Left kidney (tissue), 8 donors: ENCODE measurements at places on chromosomes 3 and 15.

GRCh38 chr3:39143051-39143885 lies 10.1 kb downstream of the CSRNP1 start:
- no peak for DNase-seq

- no peak for DNase-seq
Observed at GRCh38 chr3:17602126-17602525, 140.3 kb downstream of the TBC1D5 start.

DNA sequence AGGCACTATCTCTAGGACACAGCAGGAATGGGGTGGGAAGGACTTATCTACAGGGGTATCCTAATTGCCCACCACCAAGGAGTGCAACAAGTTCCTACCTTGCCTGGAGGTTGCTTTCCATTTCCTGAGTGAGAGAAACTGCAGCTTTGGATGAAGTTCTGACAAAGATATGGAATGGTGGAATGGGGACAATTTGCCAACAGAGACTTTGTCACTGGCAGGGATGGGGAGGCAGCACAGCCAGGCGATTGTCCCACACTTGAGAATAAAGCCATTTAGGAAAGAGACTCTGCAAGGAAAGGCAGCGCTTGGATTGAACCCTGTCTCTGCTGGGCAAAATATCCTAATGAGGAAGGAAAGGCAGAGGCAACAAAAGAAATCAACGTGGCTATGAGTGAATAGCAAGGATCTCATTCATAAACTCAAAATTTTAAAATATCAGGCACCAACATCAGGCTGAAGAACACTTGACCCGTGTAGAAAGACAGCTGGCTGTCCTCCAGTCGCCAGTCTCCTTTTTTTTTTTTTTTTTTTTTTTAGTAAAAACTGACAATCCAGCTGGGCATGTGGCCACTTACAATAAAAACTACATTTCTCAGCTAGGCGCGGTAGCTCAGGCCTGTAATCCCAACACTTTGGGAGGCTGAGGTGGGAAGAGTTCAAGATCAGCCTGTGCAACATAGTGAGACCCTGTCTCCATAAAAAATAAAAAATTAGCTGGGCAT lies 31.6 kb upstream of the PDE8A start:
- no peak for DNase-seq

DNA sequence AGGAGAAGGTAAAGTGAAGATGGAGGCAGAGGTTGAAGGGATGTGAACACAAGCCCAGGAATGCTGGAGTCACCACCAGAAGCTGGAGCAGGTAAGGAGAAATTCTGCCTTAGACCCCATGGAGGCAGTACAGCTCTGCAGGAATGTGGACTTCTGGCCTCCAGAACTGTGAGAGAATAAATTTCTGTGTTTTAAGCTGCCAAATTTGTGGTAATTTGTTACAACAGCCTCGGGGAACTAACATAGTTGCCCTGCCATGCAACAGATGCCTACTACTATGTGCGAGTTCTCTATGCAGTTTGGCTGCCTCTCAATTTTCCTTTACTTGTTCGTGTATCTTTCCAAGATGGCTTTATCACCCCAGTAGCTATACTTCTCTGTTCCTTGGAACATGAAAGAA lies 394.1 kb downstream of the TUSC7 start:
- DNase-seq, result no peak

GRCh38 chr3:68017069-68017468 lies 362.7 kb upstream of the SUCLG2 start:
- no peak for DNase-seq

- no peak for DNase-seq
Observed at GRCh38 chr15:36185845-36186244, 393.6 kb upstream of the CDIN1 start.

DNA sequence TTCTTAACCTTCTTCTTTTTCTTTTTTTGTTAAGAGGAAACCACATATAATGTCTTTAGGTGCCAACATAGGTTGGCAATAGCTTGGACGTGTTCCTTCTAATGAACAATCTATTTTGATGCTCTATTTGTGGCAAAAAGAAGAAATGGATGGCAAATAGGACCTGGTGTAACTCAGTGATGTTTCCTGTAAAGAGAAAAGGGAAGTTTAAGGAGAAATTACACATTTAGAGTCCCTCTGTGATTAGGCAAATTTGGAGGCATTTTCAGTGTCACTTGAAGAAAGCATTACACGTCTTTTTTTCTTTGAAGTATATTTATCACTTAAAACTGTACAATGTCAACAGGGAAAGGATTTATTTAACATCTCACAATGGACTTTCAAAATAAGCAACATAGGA lies 327.1 kb downstream of the ZIC1 start:
- no peak for DNase-seq

DNA sequence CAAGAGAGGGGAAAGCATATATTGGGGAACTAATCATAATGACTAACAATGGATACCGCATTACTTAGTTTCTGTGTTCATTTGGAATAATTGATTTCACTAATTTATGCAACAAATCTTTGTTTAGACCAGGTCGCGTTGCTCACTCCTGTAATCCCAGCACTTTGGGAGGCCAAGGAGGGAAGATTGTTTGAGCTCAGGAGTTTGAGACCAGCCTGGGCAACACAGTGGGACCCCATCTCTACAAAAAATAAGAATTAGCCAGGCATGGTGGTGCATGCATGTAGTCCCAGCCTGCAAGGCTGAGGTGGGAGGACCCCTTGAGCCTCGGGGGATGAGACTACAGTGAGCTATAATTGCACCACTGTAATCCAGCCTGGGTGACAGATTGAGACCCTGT lies 585.7 kb upstream of the CBLB start:
- no peak for DNase-seq

DNA sequence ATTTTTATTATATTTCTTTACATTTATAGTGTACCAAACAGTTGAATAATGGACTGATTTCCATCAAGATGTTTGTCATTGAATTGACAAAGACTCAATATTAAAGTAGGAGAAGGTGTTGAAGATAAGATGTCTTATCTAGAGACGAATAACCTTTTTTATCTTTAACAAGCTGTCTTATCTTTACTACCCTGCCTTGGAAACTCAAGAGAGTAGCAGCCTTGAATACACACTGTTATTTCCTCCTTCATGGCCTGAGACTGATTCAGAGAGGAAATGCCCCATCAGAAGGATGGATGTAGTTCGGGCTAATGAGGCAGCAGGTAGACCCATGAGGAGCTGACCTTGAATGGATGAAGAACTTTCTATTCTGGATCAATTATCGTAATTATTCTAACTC lies 365.1 kb upstream of the SEMA6D start:
- no peak for DNase-seq

DNA sequence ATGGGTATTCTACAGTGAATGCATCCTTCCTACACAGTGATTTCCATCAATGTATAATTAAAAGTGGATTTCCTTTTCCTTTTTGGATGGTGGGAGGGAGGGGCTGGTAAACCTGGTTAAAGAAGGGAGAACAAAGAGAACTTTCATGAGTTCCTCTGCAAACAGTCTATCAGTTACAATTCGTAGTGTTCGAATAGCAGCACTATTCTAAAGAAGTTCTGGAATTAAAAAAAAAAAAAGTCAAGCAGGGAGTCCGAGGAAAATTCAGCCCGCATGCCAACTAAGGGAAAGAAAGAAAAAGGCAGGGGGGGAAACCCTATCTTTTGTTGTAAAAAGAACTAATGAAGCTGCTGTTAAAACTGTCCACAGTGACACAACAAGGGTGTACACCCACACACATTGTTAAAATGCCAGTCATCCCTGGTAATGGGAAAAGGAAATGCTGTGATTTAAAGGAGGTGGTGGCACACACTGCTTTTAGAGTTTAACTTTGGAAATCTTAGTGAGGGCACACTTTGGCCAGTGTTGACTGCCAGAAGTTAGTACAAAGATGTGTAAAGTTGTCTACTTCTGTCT lies 521.2 kb downstream of the ZIC1 start:
- DNase-seq, result peak; percentile 49

DNA sequence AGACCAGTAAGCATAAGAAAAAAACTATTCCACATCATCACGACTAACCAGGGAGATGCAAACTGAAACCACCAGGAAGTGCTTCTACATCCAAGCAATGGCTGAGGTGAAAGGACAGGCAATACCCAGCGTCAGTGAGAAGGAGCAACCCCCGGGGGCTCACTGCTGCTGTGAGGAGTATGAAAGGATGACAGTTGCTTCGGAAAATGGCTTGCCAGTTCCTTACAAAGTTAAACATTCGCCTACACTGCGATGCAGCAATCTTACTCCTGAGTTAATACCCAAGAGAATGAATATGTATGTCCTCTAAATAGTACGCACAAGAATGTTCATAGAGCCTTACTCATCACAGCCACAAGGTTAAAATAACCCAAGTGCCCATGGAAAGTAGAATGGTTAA lies 13.3 kb upstream of the PLXNA1 start:
- DNase-seq, result no peak

DNA sequence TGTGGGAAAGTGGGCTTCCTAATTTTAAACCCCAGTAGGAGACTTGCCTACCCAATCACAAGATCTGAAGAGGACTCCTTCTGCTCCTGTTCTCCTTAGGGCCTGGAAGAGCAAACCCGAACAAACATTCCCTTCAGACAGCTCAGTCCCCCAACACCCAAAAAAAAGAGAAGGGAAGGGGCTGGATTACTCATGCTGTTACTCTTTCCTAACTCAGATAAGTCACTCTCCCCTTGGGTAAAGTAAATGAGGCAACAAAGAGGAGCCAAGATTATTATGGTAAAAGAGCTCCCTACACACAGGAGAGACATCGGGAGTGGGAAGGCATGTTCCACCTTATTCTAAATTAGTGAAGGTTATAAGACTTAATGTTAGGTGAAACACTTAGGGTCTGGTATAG lies 18.1 kb upstream of the LEKR1 start:
- DNase-seq, result no peak

- DNase-seq, result no peak
Observed at GRCh38 chr3:50212502-50212901, 7.4 kb downstream of the SLC38A3 start.

DNA sequence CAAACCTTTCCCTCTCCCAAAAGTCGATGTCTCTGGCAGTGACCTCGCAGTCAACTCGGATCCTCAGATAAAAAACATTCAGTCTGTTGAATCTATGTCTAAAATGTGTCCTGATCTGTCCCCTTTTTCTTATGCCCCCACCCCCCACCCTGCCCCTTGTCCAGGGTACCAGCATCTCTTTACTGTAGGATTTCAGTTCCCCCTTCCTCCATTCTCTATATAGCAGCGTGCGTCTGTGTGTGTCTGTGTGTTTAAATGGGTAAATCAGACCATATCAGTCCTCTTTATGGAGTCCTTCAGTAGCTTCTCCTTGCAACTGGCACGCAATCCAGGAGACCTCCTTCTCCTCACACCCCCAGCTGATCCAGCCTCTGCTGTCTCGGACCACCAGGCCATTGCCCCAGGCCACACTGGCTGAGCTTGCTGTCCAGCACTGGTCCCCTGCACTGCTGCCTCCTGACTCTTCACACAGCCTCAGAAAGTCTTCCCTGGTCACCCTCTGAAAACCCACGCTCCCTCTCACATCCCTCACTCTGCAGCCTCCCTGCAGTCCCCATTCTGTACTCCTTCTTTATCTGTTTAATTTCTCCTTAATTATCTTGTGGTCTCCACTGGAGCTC lies 1.5 kb downstream of the LRRK1 start:
- no peak for DNase-seq

DNA sequence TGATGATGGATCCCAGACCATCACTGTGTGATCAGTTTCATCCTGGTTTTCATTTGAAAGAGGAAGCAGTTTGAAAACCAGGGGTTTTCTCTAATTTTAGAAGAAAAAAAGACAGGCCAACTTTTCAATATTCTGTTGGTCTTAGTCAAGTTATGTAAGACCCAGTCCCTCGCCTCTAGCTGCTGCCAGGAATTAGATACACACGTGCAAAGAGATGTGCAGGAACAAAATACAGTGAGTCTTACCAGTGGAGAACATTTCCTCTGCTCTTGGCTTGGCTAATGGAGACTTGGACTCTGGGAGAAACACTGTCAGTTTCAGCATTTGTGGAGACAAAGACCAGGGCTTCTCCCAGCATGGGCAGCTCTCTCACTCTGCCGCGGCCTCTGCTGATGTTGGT lies 214.9 kb upstream of the C2CD4B start:
- DNase-seq, result no peak

DNA sequence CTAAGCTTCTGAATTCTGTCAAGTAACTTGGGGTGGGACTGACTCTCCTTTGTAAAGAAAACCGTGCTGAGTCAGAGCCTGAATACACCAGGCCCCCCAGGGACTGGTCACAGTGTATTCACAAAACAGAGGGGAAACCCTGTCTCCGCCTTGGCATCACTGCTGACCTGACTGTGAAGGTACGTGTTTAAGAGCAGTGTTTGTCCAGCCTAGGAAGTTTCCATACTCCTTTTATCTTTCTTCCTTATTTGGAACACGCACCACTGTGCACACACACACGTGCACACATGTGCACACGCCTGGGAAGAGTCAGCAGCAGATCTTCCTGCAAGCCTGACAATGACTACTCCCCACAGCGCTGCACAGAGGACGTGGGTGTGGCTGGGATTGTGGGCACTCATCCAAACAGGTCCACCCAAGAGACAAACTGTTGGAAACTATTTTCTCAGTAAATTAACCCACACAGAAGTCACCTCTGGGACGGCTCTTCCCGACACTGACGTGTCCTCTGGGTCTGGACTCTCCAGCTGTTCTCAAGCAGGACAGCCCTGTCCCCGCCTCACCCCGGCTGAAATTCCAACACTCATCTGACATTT lies 87.7 kb downstream of the ATP10A start:
- no peak for DNase-seq

DNA sequence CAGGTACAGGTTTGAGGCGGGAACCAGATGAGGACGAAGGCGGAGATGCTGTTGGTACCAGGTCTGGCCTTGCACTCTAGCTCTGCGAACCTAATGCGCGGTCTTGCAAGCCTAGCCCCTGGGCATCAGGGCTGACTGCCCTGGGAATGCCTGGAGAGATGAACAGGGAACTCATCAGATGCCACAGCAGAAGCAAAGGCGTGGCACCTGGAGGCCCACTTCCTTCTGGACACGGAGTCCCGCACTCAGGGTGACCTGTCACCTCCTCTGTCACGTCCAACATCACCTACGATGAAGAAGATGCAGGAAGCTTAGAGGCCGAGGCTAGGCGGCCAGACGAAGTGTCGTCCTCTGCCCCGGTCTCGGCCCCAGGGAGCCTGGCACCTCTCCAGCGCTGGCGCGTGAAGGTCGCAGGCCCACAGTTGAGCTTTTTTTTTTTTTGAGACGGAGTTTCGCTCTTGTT lies 9.4 kb downstream of the RPLP1 start:
- DNase-seq, result no peak

- DNase-seq, result no peak
Observed at GRCh38 chr3:69235882-69236281, 113.5 kb upstream of the LMOD3 start.

GRCh38 chr3:156535162-156535627 lies 19.7 kb downstream of the SSR3 start:
- DNase-seq, result peak; percentile 65

DNA sequence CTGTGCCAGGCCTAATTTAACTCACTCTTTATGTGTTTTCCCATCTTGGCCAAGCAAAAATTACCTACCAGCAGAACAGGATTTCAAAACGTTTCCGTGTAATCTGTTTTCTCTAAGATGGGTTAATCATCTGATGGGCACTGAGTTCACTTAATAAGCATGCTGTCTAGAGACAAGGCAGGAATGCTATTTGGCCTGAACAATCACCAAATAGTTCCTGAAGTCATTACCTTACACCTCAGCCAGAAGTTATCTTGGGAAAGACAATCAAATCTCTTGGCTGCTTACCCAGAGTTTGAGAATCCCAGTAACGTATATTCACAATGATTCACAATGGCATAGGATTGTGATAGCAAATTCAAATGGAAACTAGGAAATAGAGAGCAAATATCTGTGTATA lies 779.1 kb downstream of the CADM2 start:
- no peak for DNase-seq

GRCh38 chr3:146970236-146970635 lies 365.1 kb upstream of the PLSCR5 start:
- DNase-seq, result no peak
